ENCODE measurements at places on chromosomes 6 and 20. TPM values are rescaled to one million over a fixed set of nuclear protein-coding genes. Genes with fewer than 3 reads are reported as not detected.

HLA-DMB gene
- not detected for total RNA-seq

HLA-DQA1 gene
- not detected for total RNA-seq

STMND1 gene
- total RNA-seq = not detected

BACH2 gene
- total RNA-seq = 0.55 TPM

PDE10A gene
- 2.3 TPM for total RNA-seq

WRNIP1 gene
- total RNA-seq = 48.2 TPM

LGSN gene
- not detected for total RNA-seq

ANKRD6 gene
- total RNA-seq = 2.0 TPM

CTCFL gene
- not detected for total RNA-seq

OR2J3 gene
- not detected for total RNA-seq
